ENCODE measurements at places on chromosomes 3 and 15. TPM values are rescaled to one million over a fixed set of nuclear protein-coding genes. Genes with fewer than 3 reads are reported as not detected.

- DNase-seq = no peak
Measured at GRCh38 chr3:13475871-13476590, 4.1 kb upstream of the HDAC11 start.

DNA sequence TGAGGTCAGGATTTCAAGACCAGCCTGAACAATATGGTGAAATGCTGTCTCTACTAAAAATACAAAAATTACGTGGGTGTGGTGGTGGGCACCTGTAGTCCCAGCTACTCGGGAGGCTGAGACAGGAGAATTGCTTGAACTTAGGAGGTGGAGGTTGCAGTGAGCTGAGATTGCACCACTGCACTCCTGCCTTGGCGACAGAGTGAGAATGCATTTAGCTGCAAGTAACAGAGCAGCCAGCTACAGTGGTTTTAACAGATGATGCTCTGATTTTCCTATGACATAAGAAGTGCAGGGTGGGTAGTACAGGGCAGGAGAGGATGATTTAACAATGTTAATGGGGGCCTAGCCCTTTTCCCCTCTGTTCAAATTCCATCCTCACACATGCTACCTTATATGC, 267.9 kb downstream of the RPLP1 start:
- no peak for DNase-seq

DNA sequence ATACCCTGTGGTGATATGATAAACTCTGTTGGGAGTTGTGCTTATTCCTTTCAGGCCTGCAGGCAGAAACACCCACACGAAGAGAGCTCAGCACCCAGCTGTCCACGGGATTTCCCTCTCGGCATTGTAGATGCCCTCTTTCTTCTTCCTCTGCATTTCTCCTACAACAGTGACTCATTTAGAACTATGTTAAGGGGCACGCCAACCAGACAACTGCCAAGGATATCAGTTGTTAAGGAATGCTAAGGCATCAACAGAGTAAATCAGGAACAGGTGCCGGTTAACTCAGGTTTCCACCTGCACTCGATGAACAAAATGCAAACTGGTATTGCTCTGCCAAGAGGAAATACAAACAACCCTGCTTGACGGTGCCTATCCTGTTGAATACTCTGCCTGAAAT, 270.0 kb upstream of the PEX5L start:
- no peak for DNase-seq

DNA sequence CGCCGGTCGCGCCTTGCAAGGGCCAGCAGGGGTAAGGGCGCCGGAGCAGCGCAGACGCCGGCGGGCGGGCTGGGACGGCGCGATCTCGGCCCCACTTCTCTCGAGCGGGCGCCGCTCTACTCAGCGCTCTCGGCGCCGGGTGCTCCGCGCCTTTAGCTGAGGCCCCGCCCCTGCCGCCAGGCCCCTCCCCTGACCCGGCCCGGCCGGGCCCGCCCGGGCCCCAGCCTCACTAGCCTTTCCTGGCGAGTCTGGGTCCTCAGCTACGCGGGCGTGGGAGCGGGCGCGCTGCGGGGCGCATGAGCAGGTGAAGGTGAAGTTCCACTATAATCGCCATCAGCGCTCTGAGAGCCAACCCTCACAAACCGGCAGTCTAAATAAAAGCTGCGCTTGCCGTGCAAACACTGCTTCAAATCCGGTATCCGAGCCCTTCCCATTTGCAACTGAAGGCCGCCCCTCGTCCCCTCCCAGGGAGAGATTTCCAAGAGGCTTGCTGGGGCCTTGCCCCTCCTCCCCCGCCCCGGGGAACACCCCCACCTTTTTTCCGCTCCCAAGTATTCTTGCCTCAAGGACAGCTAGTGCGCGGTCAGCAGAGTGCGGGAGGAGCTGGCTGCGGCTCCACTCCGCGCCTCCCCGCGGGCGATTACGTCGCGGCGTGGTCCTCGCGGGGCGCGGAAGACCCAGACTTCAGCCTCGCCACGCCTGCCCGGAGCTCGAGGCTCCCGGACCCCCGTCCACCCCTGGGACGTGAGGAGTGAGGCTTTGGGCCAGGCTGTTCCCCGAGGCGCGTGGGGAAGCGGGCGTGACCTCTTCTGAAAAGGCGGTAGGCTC, at the start of gene RPP25:
RPP25 (minus strand) TSS at position 125 of the 828 bp plus-strand sequence. CDS start 189 bp downstream, outside the sequence.
- peak; percentile 65 for DNase-seq

- no peak for DNase-seq
Measured at GRCh38 chr3:29679944-29680343, 399.1 kb downstream of the RBMS3 start.

DNA sequence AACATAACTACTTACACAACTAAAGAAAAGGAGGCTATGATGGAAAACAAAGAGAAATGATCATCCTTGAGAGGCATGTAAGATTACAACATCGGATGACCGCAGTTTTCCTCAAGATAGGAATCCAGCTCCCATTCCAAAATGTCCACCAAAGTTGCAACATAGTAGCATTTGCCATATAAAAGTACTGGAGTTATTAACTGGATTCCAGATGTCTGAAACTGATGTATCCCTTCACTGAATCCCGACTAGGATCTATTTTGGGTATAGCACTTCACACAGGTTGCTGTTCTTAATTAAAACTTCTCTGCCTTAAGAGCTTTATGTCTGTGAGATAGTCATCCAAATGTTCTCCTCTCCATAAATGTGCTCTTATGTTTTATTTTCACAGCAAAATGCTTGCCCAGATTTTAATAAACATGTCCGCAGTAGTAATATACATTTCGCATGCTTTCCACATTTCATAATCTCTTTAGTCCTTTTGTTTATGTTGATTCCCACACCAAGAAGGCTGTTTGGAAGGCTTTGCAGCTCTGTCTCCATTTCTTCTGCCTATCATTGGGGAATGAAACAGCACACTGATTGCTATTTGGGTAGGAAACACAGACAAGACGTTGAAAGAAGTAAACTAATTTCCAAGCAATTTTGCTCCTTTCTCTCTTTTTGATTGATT, 716.5 kb upstream of the CFAP20DC start:
- DNase-seq = no peak

DNA sequence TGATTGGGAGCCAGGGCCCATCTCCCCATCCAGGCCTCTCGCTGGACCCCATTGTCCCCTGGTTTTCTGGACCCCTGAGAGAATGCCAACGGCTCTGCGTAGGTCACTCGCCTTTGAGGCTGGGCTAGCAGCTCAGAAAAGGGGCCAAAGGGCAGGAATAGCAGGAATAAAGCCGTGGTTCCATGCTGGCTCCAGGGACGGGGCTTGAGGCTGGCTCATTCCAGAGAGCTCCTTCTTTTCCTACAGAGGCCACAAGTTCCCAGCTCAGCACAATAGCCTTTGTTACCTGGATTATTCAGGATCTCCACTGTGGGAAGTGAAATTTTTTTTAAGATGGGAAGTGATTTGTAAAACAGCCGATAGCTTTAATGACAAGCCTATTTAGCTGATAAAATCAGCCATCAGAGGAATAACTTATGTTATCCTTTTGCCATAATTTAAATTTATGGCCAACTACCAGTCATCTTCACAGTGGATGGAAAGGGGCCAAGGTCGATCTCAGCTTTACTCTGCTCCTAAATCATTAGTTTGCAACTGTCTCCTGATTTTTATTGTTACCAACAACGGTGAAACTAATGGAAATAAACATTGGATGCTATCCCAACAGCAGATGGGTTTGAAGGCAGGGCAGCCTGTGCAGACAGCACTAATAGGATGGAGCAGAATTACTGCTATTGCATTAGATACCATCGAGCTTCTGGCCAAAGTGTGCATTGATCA, 124.3 kb downstream of the TMEM266 start:
- no peak for DNase-seq

DNA sequence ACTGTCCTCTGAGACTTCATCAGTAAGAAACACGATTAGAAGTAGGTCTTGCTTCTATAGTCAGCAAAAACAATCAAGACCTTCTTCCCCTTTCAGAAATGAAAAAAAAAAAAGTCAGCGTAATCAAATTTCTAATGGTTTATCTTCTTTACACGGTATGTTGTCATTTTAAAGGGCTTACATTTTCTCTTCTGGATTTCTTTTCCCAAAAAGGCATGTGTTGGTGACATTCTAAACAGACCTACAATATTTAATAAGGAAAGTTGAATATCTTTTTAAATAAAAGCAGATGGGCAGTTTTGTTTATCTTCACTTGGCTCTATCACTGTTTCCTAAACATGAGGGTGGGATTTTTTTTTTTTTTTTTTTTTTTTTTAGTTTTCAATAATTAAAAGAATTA, 197.3 kb upstream of the ADAMTS9 start:
- DNase-seq = no peak

DNA sequence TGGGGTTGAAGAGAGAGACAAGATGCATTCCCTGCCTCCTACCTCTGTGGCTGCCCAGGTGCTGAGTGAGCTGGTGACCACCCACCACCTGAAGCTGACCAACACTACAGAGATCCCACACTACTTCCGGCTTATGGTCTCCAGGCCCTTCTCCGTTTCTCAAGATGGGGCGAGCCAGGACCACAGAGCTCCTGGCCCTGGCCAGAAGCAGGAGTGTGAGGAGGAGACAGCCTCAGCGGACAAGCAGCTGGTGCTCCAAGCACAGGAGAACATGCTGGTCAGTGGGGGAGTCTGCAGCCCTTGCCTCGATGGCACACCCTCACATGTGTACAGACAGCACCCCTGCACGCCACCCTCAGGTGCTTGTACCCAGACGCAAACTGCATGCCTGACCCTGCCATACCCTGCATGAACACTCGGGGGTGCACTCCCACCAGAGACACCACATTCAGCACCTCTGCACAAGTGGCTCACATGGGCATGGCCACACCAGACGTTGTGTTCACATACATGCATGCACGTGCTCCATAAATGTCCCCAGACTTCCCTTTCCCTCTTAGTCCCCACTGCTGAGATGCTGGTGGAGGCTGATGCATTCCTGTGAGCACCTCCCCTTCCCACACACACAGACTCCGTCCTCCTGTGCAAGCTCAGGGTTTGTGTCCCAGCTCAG, 19.0 kb downstream of the ACAA1 start:
- peak; percentile 88 for DNase-seq

KLHL40 gene
- not detected for total RNA-seq

MUSTN1 gene
- not detected for total RNA-seq

CTDSPL gene
- total RNA-seq = 5.0 TPM

SCAMP5 gene
- 0.15 TPM for total RNA-seq

TLR9 gene
- total RNA-seq = 0.89 TPM
